Activated CD4-positive, alpha-beta T cell treated with anti-CD3 and anti-CD28 coated beads, Interleukin-2, amount 10 ng/mL, durations not matched to agents 7 days and 5 days (primary cell): ENCODE measurements at places on chromosomes 7 and 10. TPM values are rescaled to one million over a fixed set of nuclear protein-coding genes. Genes with fewer than 3 reads are reported as not detected.

DNA sequence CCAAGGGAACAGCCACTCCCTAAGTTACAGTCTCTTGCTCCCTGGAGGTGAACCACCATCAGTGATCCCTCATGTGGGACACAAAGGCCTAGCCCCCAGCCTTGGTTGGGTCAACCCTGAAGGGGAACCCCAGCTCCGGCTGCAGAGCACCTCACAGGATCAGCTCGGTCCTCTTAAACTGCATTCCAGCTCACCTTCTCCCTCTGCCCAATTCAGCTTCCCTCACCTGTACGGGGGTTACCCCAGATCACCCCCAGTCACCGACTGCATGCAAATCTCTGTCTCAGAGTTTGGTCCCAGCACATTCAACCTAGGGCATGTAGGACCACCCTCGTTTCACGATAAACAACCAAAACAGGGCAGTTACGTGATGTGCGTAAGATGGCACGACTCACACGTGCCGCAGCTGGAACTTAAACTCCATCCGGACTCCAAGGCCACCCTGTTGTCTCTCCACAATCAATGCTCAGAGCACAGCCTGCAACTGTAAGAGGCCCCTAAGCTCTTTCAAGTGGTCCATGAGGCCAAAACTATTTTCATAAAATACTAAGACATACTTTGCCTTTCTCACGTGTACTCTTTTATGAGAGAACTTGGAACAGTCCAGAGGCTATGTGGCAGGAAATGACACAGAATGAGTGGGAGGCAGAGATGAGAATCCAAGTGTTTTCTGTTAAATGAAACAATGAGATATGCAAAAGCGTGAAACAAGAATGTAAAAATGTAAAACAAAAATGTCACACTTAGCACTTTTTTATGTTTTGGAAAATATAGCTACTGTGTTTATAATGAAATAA, 285.2 kb downstream of the PTPRN2 start:
- no peak for DNase-seq

GRCh38 chr10:101130984-101131961, at the start of gene TLX1:
TLX1 (plus strand) TSS chr10:101131300; CDS start chr10:101131542, 242 bp downstream.
- no peak for DNase-seq

DNA sequence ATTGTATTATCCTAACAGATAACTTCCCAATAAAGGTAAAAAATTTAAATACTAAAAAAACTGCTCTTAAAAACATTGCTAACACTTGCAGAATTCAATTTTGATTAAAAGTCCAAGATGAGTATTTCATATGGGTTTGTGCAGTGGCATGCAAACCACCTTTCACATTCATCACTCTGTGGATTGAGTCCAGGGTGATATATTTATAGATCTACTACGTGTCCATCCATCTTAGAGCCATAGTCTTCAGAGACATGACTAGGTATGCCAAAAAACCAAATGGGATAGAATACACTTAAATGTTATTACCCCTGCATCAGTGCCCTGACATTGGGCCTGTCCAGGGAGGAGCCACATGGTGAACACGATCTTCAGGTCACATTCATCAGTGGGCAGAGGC, 96.0 kb downstream of the DOCK4 start:
- DNase-seq: no peak

DNA sequence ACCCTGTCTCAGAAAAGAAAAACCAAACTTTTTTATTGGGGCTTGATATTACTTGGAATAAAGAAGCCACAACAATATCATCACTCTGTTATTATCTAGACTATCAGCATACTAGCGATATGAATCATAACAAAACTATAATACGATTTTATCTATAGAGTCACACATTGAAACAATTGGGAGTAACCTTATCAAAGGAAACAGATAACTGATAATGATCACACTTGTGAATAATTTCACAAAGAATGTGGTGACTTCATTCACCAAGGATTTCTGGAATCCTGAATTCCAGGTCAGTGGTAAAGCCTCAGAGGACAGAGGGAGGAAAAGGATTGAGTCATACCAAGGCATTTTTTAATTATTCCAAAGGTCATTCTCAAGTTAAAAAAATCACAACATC, 32.1 kb upstream of the NMT2 start:
- DNase-seq: no peak

- peak; percentile 33 for DNase-seq
Observed at GRCh38 chr10:124701881-124702656, 42.1 kb downstream of the FAM53B start.

DNA sequence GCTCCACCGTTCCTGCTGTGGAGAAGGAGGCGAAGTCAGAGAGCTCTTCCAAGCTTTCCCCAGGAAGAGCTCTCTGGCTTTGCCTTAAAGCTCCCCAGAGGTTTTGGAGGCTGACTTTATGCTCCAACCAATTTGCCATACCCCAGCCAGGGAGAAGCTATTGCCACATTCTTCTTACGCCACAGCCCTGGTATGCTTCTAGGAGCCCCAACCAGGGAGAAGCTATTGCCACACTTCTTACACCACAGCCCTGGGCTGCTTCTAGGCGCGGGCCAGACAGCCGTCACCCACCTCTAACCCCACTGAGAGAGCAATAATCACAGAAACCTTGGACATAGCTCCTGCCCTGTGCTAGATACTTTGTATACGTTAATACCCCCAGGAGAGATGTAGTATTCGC, 951 bp downstream of the ELOVL3 start:
- DNase-seq: no peak

VSIR gene
- total RNA-seq: 148 TPM

DNA sequence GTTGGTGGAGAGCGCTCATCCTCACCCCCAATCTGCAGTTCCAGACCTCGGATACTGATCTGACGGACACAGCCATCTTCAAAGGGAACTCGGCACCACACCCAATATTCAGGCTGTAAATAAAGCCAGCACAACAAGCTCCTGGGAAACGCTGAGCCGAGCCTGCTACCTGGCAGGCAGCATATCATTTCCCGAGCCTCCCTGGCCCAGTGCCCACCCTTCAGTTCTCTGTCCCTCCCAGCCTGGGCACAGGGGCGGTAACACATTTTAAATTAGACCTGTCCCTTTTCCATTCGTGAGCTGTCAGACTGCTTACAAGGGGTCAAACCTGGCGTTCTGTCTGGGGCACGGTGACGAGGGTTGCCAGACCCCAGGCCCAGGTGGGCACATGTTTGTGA, 250.5 kb downstream of the ARHGAP12 start:
- no peak for DNase-seq

DNA sequence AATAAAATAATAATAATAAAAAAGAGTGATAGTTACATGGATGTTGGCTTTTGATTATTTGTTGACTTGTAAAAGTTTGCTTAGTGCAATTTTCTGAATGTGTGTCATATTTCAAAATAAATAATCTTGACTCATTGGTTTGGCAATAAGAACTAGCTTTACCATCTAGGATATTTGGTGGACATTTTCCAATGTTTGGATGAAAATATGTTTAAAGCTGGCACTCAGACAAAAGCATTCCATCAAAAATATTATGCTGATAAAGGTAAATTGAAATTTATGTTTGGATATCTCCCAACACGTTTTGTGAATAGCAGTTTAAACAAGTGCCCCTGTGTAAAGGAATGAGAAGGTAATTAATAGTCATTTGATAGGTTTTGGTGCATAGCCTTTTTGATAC, 62.5 kb upstream of the KCNMA1 start:
- no peak for DNase-seq
